Hematopoietic multipotent progenitor cell treated with erythropoietin and hydrocortisone succinate and interleukin-3 and kit ligand, for 4 days (in vitro differentiated cells): ENCODE measurements at places on chromosomes 2 and 18.

- DNase-seq = peak; percentile 83
Observed at GRCh38 chr2:99489063-99489760, 605 bp downstream of the REV1 start.

DNA sequence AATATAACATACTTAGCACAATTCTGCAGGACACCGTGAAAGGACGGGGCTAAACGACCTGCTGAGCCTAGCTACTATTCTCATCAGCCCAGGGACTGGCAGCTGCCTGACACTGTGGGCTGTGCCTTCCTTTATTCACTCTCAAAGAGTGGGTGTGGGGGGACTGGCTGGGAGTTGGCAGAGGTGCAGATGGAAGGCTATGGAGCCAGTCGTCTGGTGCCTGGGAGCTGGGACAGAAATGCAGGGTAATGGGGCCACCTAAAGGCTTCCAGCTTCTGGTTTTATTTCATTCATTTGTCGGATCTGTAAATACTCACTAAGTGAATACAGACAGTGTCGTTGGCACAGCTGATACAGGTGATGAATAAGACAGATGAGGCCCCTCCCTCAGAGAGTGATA, 56.0 kb upstream of the NFU1 start:
- no peak for DNase-seq

- DNase-seq = no peak
Observed at GRCh38 chr2:145146691-145147090, 626.8 kb upstream of the ZEB2 start.

GRCh38 chr18:67411116-67411515, 105.4 kb downstream of the DSEL start:
- DNase-seq = peak; percentile 37

DNA sequence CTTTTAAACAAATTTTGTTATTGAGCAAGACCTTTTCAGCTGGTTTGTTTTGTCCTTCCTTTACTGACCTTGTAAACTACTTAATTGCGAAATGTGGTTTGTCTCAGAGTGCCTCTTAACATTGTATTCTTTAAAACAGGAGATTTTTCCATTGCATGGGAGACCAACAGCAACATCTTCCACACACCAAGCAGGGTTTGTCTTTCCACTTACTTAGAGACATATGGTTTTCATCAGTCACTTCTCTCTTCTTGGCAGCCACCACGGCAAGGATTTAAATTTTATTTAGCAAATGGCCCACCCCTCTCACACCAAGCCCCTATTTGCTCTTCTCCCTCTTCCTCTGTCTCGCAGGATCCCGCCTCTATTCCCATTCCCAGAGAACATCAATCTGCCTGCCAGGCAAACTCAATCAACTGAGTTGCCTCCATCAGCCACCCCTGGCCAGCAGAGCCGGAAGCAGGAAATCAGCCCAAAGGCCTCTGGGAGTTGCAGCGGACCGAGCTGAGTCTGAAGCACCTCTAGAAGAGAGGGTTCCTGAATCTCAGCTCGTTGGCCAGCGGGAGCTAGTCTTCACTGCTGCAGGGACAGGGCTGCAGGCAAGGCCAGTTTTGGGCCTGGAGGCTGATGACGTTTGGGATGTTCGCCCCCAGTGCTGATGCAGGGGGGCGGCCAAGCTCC, 11.3 kb upstream of the CIB4 start:
- no peak for DNase-seq

- no peak for DNase-seq
Observed at GRCh38 chr18:44258576-44258975, 422.1 kb upstream of the SETBP1 start.

GRCh38 chr2:231655894-231656293, 52.4 kb upstream of the PTMA start:
- DNase-seq = peak; percentile 20

- DNase-seq = no peak
Observed at GRCh38 chr2:163775304-163775703, 39.5 kb upstream of the FIGN start.

- DNase-seq = peak; percentile 89
Observed at GRCh38 chr18:21179590-21180220, 62.3 kb upstream of the GREB1L start.

DNA sequence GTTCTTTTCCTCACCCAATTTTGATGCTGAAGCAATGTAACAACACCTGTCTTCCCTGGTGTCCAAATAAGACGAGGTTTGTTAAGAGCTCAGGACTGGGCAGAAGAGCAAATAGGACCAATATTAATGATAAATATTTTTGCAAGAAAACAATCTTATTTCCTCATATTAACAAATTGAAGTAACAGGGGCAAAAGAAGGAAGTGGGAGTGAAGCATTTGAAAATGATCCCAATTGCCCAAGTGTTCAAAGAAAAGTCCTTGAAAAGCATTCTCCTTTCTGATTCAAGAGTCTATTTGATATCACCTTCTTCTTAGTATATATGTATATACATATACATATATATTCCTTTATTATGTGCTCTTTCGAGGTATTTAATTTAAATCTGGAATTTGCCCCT, 418.8 kb downstream of the ARHGAP15 start:
- no peak for DNase-seq

DNA sequence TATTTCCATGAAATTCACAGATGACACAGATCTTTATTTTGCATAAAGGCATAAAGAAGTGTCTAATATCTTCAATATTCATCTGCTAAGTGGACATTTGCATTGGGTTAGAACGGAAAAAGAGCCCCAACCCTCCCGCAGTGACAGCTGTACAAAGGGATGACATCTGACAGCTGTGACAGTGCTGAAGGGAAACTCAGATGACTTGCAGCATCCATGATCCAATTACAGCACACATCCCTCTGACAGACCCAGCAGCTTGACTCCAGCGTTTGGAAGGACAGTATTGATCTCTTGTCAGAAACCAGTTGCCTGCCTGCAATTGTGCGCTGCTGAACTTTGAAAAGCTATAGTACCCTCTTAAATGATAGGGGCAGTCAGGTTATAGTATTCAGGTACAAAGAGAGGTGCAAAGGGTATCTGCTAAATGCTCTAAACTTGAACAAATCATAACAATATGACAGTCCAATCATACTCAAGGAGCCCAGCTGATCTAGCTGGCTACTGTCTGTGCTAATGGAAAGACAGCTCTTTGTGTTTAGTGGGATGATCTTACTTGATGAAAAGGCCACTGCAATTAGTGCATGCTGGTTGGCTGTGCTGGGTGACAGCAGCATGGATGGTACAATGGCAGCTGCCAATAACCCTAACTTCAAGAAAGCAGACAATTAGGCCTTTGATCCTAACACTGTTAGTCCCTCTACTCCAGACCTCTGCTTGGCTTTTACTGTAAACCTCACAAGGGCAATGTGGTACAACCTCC, 599.2 kb downstream of the NR4A2 start:
- no peak for DNase-seq

DNA sequence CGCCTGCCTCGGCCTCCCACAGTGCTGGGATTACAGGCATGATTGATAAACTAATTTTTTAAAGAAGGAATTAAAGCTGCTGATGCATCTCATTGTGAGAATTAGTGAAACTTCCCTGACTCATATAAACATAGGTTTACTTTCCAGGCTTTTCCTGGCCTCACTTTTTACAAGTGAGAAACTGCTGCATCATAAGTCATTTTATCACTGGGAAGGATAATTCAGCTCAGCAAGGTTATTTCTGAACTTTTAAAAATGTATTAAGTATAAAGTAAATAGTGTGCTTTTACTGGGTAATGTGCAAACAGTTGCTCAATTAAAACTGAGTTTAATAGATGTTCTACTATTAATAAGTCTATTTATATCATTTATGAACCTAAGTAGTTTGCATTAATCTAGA, 1130.3 kb upstream of the CDH2 start:
- DNase-seq = no peak

DNA sequence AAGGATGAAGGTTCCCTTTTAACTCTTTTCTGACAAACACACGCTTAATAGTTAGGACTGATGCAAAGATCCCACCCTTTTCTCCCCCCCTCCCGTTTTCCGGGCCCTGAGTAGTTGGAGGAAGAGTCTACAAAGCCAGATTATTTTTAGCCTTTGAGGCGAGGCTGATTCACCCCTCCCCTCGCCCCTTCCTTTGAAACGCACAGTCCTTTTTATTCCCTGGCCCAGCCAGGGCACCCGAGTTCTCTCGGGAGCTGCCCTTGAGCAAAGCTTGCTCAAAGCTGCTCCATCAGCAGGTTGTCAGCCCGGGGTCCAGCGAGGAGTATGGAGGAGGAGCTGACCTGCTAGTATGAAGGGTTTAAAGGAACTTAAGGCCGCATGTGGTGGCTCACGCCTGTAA, 47.1 kb upstream of the SPRED2 start:
- DNase-seq = no peak
